ENCODE measurements at places on chromosomes 4 and X.

DNA sequence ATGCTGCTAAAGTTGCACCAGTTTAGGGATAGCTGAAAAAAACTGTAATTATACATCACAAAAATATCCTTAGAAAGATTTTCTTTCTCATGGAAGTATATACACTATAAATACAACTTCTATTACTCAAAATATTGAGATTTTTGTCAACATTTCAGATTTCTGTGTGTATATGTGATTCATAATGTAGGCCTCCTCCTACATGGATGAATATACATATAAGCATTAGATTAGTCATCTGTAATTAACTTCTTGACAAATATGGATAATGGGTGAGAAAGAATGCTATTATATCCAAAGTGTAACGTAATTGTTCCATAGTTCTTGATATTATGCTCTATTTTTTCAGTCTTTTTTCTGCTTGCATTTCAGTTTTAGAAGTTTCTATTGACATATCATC is 124.9 kb downstream of the CBLL2 start:
- DNase-seq: no peak

DNA sequence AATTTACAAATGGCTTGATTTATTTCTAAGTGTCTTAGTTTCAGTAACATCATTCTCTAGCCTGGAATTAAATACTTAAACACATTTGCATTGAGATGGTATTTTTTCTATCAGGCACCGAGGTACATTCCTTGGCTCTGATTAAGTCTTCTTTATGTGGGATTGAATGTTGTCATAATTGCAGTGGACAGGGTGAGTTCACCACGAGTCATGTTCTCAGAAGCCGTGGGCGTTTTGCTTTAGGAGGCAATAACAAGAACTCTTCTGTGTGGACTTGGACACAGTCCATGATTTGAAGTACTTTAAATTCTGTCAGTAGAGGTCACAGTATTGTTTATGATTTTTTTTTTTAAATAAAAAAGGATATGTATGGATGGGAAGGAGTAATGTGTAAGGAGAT is 57.1 kb upstream of the EFHC2 start:
- no peak for DNase-seq

DNA sequence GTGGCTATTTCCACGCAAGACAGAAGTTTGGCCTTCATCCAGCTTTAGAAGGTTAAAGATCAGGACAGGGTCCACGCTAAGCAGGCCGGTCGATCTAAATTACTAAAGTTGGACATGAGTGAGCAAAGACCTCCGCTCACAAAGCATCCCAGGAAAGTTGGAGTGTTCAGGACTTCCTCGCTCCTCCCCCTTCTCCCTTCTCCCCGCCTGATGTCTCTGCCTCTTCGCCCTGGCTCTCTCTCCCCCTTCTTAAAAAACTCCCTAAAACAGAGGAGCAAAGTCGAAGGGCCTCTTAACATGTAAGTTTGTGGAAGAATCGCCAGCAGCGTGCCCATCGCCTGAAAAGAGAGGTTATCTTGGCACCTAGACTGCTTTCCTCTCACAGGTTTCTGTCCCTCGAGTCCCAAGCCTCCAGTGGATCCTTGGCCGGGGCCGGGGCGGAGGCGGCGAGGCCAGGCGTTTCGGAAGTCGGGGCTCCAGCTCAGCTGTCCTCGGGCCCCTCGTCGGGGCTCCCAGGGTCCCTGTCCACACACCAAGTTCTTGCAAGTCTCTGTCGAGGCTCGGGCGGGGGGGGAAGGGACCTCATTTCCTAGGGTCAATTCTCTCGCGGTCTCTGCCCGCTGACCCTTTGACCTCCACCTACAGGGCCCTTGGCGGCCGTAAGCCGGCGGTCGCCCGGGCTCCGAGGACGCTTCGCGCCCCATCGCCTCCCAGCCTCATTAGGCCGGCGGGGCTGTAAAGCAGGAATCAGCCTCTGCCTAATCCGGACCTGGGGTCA is 7.6 kb downstream of the ZIC3 start:
- DNase-seq: no peak

DNA sequence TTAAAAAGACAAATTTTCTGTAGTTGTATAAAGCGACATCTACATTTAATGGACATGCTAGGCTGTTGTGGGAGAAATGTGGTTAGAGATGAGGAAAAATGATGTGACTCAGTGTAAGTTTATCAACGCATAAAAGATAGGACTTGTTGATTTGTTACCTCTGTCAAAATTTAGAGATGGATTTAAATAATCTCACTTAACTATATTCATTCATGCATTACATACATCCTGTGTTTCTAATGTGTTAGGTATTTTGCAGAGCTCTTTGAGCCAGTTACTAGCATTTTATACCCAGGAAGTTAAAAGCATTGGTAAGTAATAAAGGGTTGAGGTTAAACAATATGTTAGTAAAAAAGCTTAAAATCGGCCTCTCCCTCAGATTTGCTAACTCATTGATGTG is 34.3 kb downstream of the METAP1 start:
- no peak for DNase-seq

DNA sequence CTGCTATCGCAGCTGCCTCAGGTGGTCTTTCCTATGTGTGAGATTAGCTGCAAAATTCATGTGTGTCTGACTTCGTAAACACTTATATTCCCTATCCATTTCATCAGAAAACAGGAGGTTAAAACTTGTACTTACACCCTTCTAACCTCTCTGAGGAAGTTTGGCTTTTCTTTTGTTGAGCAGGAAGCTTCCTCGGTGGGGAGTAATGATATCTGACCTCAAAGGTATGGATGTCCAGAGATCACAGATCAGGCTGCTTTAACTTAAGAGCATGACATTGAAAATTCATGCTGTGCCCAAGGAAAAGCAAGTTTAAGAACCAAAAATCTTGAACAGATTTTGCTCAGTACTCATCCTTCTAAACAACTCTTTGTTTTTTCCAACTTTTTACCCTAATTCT is 429.1 kb downstream of the STIM2 start:
- no peak for DNase-seq

GRCh38 chr4:123589301-123589700 is 192.7 kb downstream of the SPRY1 start:
- DNase-seq: no peak

- DNase-seq: no peak
These were observed 402.4 kb upstream of the NDST4 start for GRCh38 chr4:115515772-115516171.

DNA sequence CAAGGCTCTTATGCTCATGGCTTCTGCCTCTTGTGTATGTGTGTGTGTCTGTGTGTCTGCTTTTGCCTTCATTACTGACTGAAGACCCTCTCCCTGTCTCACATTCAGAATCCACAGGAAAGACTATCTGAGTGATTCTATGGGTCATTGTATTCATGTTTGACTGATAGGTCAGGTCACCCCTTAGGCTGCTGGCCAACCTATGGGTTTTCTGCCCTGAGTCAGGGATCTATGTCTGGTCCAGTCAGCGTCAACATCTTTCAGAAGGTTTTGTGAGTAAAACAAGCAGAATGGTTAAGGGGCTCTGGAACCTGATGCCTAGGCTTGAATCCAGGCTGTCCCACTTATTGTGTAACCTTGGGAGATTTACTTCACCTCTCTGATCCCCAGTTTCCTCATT is 30.5 kb downstream of the NHSL2 start:
- DNase-seq: no peak

- peak; percentile 27 for DNase-seq
These were observed 4.7 kb downstream of the HAND2 start for GRCh38 chr4:173525118-173526011.

- DNase-seq: peak; percentile 82
These were observed 163.3 kb upstream of the PRDX4 start for GRCh38 chrX:23503835-23504539.

DNA sequence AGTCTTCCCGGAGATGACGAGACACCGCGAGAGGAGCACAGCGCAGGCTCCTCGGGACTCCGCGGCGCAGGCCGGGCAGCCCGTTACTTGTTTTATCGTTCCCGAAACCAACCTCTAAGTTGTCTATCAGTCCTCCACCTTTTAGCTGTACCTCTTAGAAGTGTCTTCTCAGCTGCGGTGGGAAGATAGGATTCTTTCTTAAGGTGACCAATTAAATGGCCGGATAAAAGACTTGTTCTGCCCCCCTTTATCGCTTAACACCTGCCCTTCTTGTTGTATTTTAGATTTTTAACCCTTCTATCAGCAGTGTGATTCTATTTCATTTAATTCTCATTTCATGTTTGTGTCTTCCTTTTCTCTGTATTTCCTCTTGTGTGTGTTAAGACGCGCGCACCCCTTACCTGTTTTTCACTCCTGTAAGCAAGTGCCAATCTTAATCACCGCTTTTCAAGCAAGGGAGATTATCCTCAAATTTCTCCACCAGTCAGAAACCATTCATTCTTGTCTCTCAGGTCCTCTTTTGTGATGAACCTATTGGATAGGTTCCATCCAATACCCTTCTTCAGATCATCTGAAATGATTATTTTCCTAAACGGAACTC is at the start of gene SLC9B2:
SLC9B2 (minus strand) TSS at position 15 of the 601 bp plus-strand sequence. CDS start 9,211 bp downstream, outside the sequence.
- no peak for DNase-seq

GRCh38 chrX:119682019-119682989 is 10.7 kb downstream of the SEPTIN6 start:
- no peak for DNase-seq

- no peak for DNase-seq
These were observed 925.6 kb downstream of the SH3BGRL start for GRCh38 chrX:82127228-82128123.

- no peak for DNase-seq
These were observed 65.7 kb downstream of the CASK start for GRCh38 chrX:41857670-41858069.

GRCh38 chr4:163121689-163122088 is 45.0 kb downstream of the NAF1 start:
- no peak for DNase-seq

- no peak for DNase-seq
These were observed 69.6 kb downstream of the CD38 start for GRCh38 chr4:15847746-15848145.

DNA sequence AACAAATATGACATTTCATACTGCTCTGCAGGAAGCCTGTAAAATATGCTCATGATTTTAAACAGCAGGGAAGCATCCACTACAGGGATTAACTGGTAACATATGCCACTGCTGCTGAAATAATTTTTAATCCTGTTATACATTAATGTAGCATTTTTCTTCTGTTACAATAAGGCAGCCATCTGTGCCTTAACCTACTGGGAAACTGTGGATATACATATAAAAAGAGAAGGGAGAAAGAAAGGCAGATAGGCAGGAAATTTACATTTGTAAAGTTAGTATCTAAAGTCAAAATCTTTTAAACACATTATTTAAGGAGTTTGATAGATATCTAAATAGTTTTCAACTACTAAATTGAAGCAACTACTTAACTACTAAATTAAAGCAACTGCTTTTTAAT is 514.6 kb upstream of the KLHL4 start:
- no peak for DNase-seq

DNA sequence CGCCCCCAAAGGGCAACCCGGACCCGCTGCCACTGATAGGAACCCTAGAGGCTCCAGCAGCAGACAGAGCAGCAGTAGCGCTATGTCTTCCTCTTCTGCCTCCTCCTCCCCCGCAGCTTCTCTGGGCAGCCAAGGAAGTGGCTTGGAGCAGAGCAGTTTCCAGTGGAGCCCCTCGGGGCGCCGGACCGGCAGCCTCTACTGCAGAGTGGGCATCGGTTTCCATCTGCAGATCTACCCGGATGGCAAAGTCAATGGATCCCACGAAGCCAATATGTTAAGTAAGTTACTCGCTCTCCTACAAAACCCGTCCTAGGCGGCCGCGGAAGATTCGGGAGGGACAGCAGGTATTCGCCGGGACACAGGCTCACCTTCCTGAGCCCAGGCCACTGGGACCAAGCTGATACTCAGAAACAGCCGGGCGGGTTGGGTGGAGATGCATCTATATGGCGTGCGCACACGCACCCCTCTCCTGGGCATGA is 477 bp downstream of the FGF5 start:
- DNase-seq: peak; percentile 28

DNA sequence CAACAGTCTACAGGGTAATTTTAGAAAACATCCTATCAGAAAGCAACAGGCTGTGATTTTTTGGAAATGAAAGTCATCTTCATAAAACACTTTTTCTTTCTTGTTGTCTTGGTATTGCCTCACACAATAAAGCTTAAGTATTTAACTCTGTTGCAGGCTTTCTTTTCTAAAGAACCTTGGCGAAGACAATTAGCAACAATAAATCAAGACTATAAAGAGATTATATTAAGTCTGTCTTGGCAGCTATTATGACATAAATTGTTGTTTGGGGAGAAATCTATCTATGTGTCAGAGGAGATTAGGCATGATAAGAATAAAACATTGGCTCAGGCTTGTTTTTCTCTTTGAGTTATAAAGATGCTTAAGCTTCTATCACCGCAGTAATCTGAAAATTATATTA is 1774.8 kb downstream of the ARAP2 start:
- DNase-seq: no peak

DNA sequence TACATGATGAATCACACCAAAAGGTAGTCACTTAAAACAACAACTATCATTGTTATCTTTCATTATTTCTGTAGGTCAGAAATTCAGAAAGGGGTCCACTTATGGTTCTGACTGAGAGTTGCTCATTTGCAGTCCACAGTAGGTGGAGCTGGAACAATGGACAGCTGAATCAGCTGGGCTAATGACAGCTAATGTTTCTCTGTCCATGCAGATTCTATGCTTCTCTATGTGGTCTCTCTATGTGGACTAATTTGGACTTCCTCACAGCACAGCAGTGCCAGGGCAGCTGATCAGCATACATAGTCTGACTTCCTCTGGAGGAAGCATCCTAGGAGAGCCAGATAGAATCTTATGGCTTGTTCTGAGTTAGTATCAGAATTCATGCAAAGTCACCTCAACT is 131.7 kb upstream of the INTU start:
- no peak for DNase-seq

DNA sequence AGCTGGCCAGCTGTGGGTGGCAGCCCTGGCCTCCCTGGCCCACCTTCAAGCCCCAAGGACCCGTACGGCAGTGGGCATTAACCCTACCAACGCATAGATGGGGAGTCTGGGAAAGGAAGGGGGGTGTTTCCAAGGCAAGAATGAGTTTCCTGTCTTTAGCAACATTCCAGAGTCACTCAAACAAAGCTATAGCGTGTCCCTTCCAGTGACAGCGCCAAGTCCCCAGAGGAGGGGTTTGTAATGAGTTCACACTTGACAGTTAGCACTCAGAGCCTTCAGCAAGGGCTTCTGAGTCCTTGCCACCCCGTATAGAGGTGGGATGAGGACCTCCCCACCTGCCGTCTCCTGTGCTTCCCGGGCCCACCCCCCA is 1.8 kb downstream of the BGN start:
- no peak for DNase-seq

DNA sequence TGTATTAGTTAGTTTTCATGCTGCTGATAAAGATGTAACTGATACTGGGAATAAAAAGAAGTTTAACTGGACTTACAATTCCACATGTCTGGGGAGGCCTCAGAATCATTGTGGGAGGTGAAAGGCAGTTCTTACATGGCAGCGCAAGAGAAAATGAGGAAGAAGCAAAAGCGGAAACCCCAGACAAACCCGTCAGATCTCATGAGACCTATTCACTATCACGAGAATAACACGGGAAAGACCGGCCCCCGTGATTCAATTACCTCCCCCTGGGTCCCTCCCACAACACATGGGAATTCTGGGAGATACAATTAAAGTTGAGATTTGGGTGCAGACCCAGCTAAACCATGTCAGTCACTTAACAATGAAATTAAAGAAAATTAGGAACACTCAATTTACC is 499.1 kb downstream of the FSTL5 start:
- DNase-seq: no peak

Measured in ELF-1 (cell line).